ENCODE measurements at places on chromosomes 11 and 22.

DNA sequence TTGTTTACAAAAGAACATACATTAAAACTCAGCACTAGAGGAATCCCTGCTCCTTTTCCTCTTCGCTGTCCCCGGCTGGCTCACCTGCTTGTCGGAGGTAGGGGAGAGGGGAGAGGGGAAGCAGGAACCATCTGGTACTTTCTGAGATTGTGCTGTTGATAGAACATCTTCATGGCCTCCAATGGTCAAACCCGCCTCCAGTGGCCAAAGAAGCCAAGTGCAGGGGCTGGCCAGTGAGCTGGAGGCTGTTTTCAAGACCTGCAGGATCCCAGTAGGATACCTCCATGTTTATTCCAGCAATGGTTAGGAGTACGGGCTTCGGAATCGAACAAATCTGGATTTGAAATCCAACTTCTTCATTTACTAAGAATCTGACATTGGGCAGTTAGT lies 92.6 kb downstream of the PKNOX2 start:
- no peak for DNase-seq

GRCh38 chr22:29300467-29300806 lies 6.0 kb upstream of the GAS2L1 start:
- DNase-seq, result no peak

GRCh38 chr22:34903416-34903815 lies 162.5 kb upstream of the ISX start:
- no peak for DNase-seq

- no peak for DNase-seq
Observed at GRCh38 chr11:124581817-124582216, 12.0 kb downstream of the OR8A1 start.

DNA sequence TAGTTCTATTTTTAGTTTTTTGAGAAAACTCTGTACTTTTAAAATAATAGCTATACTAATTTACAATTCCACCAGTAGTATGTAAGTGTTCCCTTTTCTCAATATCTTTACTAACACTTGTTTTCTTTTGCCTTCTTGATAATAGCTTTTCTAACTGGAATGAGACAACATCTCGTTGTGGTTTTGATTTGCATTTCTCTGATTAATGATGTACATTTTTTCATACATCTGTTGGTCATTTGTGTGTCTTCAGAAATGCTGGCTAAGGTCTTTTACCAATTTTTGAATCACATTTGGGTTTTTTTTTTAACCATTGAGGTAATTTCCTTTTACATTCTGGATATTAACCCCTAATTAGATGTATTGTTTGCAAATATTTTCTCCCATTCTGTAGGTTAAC lies 258.9 kb downstream of the DYNC2H1 start:
- DNase-seq, result no peak

- DNase-seq, result no peak
Observed at GRCh38 chr11:64607381-64607985, 16.5 kb downstream of the SLC22A12 start.

- DNase-seq, result no peak
Observed at GRCh38 chr11:105821781-105822180, 200.3 kb downstream of the MSANTD4 start.

GRCh38 chr11:2775083-2775625 lies 75.4 kb upstream of the KCNQ1OT1 start:
- no peak for DNase-seq

DNA sequence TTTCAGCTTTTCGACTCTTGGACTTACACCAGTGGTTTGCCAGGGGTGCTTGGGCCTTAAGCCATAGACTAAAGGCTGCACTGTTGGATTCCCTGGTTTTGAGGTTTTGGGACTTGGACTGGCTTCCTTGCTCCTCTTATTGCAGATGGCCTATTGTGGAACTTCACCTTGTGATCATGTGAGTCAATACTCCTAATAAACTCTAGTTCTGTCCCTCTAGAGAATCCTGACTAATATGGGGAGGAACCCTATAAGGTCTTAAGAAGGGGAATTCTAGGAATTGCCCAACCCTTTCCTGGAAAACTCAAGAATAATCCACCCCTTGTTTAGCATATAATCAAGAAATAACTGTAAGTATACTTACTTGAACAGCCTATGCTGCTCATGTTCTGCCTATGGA lies 491.8 kb downstream of the TMEM135 start:
- DNase-seq, result no peak

DNA sequence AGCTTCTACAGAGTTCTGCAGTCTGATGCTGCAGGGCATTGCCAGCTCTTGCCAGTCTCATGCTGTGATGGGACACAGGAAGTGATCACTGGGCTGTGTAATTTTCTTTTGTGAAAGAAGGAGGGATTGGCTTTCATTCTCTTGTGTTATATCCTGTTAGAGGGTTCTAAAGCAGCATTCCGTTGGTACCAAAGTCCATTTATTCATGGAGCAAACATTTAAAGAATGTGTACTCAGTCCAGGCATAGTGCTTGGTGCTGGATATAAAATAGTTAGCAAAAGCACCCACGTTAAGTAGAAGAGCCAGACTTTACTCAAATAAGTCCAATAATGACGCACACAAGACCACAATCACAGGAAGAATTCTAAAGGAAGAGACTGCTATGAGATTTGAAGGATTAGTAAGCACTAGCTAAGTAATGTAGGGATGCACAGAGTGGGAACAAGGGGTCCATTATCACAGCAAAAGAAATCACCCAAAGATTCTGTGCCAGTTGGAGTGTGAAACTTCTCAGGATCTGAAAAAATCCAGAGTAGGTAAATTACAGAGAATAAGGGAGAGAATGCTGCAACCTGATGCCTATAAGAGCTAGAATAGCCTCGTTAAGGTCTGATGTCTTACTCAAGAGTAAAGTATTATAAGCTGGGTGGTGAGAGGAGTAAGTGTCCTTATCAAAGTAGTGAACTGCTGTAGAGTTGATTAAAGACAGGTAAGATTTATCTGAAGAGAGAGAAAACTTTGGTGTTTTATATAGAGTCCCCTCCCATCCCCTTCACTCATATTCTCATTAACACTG lies 728.3 kb downstream of the METTL15 start:
- DNase-seq, result no peak

DNA sequence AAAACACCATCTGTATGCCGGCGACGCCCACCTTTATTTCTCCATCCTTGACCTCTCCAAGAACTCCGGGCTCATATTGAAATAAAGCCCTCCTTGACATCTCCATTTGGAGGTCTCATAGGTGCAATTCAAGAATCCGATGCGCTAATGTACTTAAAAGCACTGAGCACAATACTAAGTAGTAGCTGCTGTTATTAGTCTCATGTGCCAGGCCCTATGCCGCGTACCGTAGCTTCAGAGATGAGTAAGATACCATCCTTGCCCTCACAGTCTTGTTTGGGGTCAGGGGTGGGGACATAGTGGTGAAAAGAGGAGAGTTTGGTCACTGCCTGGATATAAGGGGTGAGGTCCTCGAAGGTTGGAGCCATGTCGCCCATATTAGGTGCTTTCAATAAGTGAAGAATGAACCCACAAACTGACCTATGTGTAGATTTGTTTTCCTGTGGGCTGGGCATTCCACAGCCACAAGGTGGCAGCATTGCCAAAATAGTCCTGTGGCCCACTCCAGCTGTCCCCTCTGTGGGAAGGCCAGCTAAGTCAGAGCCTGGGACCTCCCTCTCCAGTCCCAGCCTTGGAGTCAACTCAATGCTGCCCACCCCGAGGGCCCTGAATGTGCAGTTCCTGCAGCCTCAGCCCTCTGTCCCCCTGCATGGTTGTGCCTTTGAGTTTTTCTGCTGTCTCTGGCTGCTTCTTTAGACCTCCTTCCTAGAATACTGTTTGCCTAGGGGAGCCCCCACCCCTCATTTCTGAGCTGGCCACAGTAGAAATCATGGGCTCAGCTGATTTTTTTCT lies 6.5 kb downstream of the DCPS start:
- DNase-seq, result peak; percentile 61

- DNase-seq, result no peak
Observed at GRCh38 chr11:34157163-34157562, 51.7 kb downstream of the NAT10 start.

GRCh38 chr22:38829485-38829884 lies 14.3 kb downstream of the NPTXR start:
- DNase-seq, result no peak

- DNase-seq, result no peak
Observed at GRCh38 chr11:71310184-71310583, 57.8 kb upstream of the SHANK2 start.

DNA sequence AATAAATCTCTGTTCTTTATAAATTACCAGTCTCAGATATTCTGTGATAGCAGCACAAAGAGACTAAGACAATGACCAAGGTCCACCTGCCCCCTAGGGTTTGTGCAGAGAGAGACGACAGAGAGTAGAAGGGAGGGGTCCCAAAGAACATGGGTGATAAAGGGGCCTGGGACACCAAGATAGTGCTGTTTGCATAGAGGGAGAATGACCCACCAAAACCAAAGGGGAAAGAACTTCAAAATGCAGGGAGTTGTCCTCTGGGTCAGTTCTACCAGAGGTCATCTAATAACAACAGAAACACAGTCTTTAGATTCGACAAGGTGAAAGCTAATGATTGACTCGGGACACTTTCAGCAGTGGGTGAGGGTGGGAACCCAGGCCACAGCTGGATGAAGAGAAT lies 23.7 kb downstream of the FAM227A start:
- DNase-seq, result no peak

DNA sequence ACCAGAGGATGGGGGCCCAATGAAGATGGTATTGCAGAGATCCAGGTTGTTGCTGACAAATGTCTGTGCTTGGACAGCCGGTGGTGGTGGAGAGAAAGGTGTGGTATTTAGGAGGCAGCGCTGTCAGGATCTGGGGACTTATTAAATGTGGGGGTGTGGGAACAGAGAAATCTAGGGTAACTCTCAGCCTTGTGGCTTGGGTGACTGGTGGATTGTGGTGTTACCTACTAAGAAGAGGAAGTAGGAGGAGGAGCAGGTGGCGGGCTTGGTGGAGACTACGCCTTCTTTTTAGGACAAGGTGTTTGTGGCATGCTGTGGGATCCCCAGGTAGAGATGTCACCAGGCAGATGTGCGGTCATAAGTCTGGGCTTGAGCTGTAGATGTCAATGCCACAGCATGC lies 144.0 kb downstream of the GRIK4 start:
- no peak for DNase-seq

GRCh38 chr11:122882189-122882856 lies at the start of gene JHY:
TSS of gene JHY (plus strand) at chr11:122882759. CDS start at chr11:122885850, 3,091 bp downstream.
- DNase-seq, result peak; percentile 57

GRCh38 chr11:10319702-10320558 lies 15.1 kb downstream of the ADM start:
- no peak for DNase-seq

- no peak for DNase-seq
Observed at GRCh38 chr22:35886309-35886708, 142.3 kb downstream of the RBFOX2 start.

- no peak for DNase-seq
Observed at GRCh38 chr11:14073849-14074476, 111.4 kb downstream of the SPON1 start.

DNA sequence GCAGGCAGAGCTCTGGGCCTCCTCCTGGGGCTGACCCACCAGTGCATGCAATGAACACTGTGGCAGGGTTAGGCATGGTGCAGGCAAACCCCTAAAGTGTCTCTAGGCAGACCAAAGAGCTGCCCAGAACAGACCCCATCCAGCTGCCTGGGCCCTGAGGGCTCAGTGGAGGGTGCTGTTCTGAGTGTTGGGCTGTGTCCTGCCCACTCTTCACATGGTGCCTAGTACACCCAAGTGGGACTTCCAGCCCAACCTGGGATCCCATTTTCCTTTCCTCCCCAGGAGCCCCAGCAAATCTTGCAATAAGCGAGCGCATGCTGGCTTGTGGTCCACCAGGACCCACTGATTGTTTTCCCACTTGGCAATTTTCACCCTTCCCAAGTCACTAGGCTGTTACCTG lies 26.4 kb downstream of the ARVCF start:
- no peak for DNase-seq

GRCh38 chr22:36334821-36335603 lies 52.8 kb downstream of the MYH9 start:
- no peak for DNase-seq

- no peak for DNase-seq
Observed at GRCh38 chr11:32056438-32056837, 34.4 kb upstream of the RCN1 start.

- DNase-seq, result no peak
Observed at GRCh38 chr11:40877981-40878380, 581.5 kb downstream of the LRRC4C start.

GRCh38 chr11:36953976-36954375 lies 355.9 kb upstream of the RAG2 start:
- DNase-seq, result no peak

GRCh38 chr11:1087279-1087960 lies 12.7 kb downstream of the MUC2 start:
- DNase-seq, result no peak

- DNase-seq, result peak; percentile 38
Observed at GRCh38 chr11:6927030-6927617, 898 bp downstream of the ZNF215 start.

- no peak for DNase-seq
Observed at GRCh38 chr11:26896719-26897118, 97.2 kb upstream of the FIBIN start.

DNA sequence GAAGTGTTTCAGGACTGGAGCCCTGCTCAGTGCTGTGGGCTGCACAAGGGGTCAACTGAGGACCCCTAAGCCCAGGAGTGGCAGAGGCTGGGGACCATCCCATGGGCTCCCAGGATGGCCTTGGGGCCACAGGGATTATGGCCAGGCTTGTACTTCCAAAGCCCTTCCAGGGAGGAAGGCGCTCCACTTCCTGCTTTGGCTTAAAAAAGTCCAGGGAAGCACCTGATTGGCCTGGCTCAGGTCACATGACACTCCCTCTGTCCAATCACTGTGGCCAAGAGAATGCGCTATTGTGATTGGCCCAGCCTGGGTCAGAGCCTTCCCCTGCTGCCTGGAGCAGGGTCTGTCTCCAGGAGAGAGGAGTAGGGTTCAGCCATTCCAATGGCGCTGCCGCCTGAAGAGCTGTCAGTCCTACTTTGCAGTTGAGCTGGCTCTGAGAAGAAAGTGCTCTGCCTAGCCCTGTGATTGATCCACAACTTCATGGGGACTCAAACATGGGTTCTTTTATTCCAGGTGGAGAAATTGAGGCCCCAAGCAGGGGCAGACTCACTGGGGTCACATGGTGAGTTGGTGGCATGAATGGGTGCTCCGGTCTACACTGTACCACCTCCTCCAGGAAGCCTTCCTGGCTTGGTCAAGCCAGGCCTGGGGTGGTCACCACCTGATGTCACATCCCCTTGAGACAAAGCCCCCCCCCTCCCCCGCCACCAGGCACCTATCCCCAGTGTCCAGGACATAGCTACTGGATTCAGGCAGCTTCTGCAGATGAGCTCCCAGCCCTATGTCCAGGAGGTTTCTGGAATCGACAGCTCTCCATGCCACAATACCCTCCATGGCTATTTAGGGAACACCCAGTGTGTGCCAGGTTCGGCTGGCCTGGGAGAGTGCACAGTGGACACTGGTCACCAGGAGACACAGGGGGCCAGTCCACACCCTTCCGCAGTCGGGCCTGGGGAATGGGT lies 48.2 kb downstream of the RTN4R start:
- no peak for DNase-seq

- no peak for DNase-seq
Observed at GRCh38 chr22:23652286-23652685, 20.2 kb upstream of the DRICH1 start.

GRCh38 chr11:111557425-111558111 lies 17.0 kb downstream of the LAYN start:
- DNase-seq, result no peak

GRCh38 chr22:43242627-43243026 lies 55.7 kb upstream of the TTLL12 start:
- no peak for DNase-seq

Data from GM13976 (cell line).